ENCODE measurements at places on chromosomes 2 and 18. TPM values are rescaled to one million over a fixed set of nuclear protein-coding genes. Genes with fewer than 3 reads are reported as not detected.

GRCh38 chr2:100262046-100262445 lies 60.3 kb downstream of the LONRF2 start:
- H3K36me3 ChIP-seq = no peaks in the 10 kb centered on the region
- no peaks in the 10 kb centered on the region for H3K4me1 ChIP-seq
- H3K27me3 ChIP-seq = no peaks in the 10 kb centered on the region
- H3K27ac ChIP-seq = no peak overlapping the region
- no peak for DNase-seq
- H3K4me3 ChIP-seq = no peak overlapping the region

EVA1A gene
- polyA plus RNA-seq = 0.80 TPM

GRCh38 chr2:238493880-238494572 lies 67.3 kb downstream of the ASB1 start:
- no peaks in the 10 kb centered on the region for H3K4me1 ChIP-seq
- H3K27me3 ChIP-seq = no peaks in the 10 kb centered on the region
- no peaks in the 10 kb centered on the region for H3K36me3 ChIP-seq

DNA sequence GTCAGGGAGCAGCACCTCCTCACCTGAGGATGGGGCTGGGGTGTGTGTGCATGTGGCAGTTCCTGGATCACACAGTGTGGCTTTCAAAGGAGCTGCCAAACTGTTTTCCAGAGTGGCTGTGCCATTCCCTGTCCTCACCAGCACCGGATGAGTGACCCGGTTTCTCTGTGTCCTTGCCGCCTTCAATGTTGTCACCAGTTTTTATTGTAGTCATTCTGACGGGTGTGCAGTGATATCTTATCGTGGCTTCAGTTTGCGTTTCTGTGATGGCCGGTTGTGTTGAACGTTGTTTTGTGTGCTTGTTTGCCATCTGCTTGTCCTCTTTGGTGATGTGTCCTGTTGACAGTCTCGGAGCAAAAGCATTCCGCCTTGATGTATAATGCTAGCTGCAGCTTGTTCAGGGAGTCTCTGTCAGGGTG lies 108.9 kb downstream of the ATP9B start:
- DNase-seq = no peak
- no peaks in the 10 kb centered on the region for H3K27me3 ChIP-seq
- no peak overlapping the region for H3K4me3 ChIP-seq

PAIP2B gene
- polyA plus RNA-seq = 8.9 TPM

G6PC2 gene
- polyA plus RNA-seq = not detected

RAB11FIP5 gene
- 57.3 TPM for polyA plus RNA-seq

WDR35 gene
- polyA plus RNA-seq = 10.0 TPM

Measured in ovary (tissue), 10 donors.